ENCODE measurements at places on chromosomes 3 and 15. TPM values are rescaled to one million over a fixed set of nuclear protein-coding genes. Genes with fewer than 3 reads are reported as not detected.

Gene IL16
- total RNA-seq: 0.02 TPM

DNA sequence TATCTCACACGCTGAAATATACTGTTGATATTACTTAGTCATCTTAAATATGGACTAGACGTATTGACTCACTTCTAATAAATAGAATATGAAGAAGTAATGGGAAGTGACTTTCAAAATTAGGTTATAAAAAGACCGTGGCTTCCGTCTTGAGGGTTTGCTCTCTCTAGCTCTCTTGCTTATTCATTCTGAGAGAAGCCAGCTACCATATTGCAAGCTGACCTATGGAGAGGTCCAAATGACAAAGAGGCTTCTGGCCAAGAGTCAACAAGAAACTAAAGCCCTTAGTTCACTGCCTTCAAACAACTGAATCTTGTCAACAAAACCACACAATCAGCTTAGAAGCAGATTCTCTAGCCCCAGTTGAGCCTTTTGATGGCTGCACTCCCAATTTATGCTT is 46.1 kb downstream of the SLC9C1 start:
- DNase-seq: no peak

DNA sequence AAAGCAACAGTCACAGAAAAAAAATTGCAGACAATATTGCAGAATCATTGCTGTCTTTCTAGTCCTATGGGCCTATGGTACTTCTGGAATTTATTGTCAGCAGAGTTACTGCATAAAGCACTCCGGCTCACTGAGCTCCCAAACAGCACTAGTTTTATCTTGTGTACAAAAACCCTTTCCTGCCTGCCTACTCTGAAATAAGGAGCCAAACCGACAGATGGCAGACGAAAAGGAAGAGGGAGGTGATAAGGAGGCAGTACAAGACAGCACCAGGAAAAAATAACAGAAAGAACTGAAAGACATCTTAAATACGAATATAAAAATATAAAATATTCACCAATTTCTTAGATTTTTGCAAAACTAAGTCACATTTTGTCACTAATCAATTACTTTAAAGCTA is 15.6 kb downstream of the HERC1 start:
- DNase-seq: no peak

DNA sequence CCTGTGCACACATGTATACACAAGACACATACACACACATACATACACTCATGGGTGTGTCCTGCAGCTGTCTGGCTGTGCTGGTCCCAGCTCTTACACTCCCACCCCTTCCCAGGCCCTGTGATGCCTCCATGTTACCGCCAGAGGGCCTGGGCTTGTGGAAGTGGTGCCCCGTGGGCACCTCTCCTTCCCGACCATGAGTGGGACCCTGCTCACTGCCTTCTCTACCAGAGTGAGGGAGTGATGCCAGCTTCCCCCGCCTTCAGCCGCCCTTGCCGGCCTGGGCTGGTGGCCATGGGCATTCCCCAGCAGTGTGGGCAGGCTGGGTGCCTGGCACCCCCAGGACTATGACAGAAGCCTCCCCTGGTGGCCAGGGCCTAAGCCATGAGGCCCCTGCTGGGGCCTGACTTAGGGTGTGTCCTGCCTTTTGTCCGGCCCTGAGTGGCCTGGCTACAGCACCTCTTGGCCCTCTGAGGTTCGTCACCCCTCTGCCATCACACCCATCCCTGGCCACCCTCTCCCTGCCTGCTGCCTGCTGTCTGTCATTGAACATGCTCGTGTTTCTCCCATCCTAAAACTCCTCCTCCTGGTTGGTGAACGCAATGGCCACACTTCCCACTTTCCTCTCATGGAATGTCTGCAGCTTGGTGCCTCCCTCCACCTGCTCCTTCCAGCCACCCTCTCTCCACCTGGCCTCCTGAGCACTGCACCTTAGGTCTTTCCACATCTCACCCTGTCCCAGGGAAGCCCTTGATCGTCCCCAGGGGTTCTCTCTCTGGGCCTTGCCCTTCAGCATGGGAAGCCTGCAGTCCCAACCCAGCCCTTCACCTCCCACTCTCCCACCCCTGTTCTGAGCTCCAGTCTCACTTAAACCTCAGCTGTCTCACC is 14.6 kb downstream of the HDAC11 start:
- DNase-seq: no peak

DNA sequence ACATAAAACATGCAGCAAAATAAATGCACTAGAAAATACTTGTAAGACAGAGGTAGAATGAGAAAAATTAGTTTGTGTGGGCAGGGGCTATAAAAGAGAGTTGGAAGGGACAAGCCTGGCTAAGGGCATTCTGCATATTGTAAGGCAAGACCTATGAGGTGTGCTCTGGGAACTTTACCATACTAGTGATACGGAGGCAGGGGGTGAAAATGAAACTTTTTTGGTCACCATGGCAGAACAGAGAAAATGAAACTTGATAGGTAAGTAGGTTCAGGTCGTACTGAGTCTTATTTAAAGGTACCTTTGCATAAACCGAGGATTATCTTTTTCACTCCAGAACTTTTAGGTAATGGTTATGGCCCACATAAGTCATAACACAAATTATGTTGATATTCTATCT is 74.7 kb upstream of the ACKR4 start:
- no peak for DNase-seq

- no peak for DNase-seq
These were observed 54.9 kb upstream of the CCR2 start for GRCh38 chr3:46298871-46299607.

DNA sequence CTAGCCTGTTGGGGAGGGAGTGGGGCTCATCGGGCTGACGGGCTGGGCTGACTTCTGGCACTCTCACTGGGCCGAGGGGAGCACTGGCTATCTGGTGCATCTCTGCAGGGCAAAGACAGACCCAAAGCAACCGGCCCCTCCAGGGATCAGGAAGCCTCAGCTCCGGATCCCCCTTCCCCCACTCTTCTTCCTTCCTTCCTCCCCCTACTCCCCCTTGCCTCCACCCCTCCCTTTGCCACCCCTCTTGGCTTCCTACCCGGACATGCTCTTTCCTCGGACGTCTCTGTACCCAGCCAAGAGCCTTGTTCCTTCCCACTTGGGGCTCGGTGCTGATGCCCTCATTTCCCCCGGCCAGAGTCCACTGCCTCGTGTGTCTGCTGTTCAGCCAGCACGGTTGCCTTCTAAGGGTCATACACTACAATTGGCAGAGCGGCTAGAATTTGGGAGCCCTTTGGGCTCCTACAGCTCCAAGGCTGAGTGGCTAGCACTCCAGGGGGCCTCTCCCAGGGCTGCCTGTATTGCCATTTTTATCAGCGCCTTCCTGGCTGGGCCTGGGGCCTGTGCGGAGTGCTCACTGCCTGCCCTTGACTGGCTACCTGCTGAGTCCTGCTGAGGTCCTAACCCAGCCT is 10.9 kb downstream of the SEMA3F start:
- DNase-seq: no peak

Data from A172 (cell line).